Stimulated activated CD4-positive, alpha-beta T cell treated with anti-CD3 and anti-CD28 coated beads, TNF-alpha, amount 100 ng/mL, for 24 hours (primary cell): ENCODE measurements at places on chromosomes 3 and 15.

DNA sequence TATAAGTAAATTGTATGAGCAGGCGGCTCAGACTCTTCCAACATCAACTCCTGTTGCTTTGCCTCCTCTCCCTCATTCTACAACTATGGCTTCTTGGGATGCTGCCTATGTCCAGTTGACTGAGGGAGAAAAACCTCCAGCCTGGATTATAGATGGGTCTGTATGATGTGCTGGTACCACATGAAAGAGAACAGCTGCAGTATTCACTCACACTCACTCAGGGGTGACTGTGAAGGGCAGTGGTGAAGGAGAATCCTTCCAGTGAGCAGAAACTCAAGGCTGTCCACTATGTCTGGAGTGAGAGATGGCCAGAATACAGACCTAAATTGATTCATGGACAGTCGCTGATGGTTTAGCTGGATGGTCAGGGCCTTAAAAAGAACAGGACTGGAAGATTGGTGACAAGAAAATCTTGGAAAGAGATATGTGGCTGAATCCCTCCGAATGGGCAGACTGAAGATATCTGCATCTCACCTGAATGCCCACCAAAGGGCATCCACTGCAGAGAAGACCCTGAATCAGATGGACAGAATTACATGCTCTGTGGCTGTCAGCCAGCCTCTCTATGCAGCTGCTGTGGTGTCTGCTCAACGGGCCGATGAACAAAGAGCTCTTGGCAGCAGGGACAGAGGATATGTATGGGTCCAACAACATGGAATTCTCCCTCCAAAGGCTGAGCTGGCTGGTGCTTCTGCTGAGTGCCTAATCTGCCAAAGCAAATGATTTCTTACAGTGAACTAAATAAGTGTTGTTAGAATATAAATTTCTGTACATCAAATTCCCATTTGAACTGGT, 1.9 kb upstream of the BCL2L10 start:
- no peak for DNase-seq

GRCh38 chr3:115691964-115692363, 68.7 kb downstream of the GAP43 start:
- DNase-seq, result no peak

DNA sequence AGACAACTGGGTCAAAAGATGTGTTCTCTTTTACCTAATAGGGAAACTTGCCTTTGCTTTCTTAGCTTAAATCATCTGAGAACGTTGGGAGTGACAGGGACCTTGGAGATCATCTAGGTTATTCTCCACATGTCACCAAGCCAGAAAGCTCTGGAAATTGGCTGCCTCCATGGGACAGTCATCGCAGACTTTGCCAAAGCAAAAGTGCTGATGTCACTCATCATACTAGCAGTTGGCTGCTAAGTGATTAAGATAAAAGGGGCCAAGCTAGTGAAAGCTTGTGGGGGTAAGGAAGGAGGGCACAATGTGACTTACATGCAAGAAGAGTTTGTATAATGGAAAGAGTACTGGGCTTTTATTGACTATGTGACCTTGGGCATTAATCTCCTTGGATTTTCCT, 198.0 kb upstream of the PFN2 start:
- no peak for DNase-seq

- no peak for DNase-seq
Measured at GRCh38 chr3:125078951-125079674, 23.3 kb upstream of the HEG1 start.

DNA sequence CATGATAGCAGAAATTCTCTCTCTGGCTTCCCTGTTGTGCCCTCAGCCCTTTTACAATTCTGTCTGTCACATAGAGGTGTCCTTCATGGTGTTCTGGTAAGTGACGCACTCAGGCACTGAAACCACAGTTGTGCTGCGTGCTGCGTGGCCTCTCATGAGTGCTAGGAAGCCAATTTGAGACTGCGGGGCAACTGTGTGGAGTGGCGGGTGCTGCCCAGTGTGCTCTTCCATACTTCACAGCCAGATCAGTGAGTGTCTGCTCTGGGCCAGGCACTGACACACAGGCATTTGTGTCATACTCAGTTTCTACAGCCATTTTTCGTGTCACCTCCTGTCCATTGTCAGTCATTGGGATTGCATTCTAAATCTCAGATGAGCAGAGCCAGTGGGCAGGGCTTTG, 133.1 kb upstream of the PLXNA1 start:
- DNase-seq, result no peak

DNA sequence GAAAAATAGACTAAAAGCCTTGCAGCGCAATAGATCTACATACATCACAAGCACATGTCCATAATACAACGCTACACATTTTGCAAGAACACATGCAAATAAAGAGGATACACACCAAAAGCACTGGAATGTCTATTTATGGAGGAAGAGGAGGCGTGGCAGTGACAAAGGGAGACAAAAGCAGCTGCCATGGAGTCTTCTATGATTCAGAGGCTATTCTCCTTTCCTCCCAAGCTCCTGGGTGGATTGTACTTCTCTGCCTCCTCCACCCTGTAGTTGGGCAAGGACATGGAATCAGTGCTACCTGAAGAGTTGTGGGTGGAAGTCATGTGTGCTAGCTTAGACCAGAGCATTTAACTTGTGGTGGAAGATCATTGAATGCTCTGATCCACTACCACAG, 57.9 kb upstream of the ABHD2 start:
- no peak for DNase-seq

DNA sequence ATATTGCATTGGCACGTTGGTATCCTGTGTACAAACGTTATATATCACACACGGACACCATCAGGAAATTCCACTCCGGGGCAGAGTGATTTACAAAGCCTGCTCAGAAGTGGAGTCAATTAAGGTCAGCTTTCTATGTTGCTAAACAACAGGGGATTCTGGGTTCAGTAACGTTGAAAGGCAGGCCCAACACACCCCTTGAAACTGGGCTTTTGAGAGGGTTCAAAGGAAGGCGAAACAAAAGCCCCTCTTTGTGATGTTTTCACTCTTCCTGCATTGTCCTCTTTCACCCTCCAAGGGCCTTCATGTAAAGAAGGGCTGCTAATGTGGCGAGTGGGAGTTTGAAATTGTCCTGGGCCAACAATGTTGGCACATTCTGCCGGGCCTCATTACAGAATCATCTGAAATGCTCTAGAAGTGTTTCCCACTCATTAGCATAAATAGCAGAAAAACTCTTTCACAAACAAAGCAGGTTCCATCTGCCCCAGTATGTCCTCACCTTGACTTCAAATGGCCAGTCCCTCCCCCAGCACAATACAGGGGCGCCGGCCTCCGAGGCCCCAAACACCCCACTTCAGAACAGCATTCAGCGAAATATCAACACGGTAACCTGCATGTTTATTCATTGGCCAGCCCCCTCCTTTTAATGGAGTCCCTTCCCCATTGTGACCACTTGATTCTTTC, 76.4 kb downstream of the HES1 start:
- no peak for DNase-seq

DNA sequence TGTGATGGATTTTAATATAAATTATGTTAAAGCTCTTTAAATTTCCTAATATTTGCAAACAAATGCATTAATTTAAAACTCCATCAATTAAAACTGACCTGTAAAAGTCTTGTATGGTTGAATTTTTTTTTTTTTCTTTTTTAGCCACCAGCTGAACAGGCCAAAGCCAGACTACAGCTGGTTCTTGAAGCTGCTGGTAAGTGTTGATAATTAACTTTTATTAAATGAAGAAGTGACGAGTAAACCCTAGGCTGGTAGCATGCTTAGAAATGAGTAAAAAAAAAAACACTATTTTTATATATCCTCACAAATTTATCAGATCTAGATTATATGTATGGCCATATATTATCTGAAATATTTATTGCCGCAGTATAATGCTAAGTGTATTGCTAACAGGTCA, 216.3 kb upstream of the MLF1 start:
- DNase-seq, result no peak

GRCh38 chr3:22671848-22672247, 531.3 kb upstream of the UBE2E2 start:
- no peak for DNase-seq

DNA sequence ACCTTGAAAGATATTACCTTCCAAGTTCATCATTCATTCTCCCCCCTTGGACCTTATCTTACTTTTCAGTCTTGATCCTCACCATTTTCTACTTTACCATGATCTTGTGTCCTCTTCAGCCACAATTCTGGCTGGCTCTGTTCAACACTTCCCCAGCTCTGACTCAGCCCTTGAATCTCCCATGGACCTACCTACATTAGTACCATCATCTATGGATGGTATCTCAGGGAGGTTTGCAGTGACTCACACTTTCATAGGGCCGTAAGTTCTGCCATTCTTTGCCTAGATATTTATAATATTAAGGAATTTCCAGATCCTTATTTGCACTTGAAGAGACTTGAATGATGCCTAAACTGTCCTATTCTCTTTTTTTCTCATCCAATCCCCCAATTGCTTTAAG, 213.7 kb upstream of the RORA start:
- DNase-seq, result no peak

GRCh38 chr15:57273402-57273801, 102.9 kb upstream of the CGNL1 start:
- DNase-seq, result no peak

- no peak for DNase-seq
Measured at GRCh38 chr3:24401811-24402185, 92.9 kb downstream of the THRB start.

GRCh38 chr3:140917772-140918171, 23.9 kb upstream of the SLC25A36 start:
- no peak for DNase-seq

DNA sequence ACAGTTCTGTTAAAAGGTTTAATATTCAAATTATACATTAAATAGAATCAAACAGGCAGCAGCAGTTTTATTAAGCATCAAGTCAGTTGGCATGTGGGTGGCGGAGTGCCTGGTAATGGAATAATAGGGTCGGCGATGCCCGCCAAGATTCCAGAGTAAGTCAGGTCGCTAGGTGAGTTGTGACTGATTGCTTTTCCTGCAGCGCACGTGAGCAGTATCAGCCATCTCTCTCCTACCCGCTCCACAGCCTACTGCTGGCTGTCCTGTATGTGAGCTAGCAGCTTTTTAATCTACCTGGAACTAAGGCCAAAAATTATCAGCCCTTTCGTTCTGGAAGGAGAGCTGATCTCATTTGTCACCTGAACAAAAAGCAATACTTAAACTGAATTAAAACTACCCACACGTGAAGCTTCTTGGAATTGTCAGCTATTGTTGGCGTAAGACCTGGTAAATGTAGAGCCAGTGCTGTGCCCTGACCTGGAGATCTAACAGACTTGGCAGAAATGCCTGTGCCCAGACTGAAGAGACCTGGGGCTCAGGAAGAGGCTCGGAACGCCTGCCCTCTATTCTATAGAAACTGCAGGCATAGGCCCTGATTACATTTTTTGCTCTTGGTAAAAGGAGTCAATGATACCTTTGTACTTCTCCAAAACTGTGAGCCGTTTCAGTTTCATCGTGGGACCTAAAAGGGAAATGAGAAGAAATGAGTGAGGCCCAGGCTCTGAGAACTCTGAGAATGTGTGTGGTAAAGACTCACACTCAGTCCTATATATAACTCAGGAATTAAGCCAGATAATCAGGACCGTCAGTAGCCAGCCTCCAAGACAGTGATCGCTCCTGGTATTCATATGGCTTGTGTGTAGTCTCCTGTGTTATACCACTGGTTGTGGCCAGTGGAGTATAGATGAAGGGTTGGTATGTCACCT, 21.9 kb downstream of the IDH3A start:
- DNase-seq, result no peak

DNA sequence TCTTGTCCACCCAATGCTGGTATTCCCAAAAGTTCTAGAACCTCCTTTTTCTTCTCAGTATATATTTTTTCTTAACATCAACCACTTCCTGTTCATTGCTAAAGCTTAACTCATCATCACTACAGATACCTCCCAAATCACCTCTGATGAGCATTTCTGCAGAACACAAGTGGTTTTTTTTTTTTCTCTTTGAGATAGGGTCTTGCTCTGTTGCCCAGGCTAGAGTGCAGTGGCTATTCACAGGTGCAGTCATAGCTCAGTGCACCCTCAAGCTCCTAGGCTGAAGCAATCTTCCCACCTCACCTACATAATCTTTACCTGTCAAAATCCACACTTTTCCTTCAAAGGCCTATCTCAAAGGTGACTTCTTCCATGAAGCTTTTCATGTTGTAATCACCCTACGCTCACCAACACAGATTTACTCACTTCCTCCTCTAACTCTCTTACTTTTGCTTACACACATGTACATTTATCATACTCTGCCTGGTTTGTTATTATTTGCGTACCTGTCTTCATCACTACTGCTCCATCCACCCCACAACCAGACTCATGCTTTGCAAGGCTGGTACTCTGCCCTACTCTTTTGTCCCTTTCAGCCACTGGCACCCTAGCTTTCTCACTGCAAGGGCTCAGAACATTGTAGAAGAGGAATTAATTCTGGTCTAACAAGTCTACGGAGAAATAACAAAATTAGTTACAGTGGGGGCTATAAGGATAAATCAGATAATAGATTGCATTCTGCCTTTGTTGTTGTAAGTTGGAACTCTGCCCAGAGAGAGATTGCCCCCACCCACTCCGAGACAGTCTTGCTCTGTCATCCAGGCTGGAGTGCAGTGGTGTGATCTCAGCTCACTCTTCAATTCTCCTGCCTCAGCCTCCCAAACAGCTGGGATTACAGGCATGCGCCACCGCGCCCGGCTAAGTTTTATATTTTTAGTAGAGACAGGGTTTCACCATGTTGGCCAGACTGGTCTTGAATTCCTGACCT, 27.5 kb downstream of the HERC1 start:
- no peak for DNase-seq

DNA sequence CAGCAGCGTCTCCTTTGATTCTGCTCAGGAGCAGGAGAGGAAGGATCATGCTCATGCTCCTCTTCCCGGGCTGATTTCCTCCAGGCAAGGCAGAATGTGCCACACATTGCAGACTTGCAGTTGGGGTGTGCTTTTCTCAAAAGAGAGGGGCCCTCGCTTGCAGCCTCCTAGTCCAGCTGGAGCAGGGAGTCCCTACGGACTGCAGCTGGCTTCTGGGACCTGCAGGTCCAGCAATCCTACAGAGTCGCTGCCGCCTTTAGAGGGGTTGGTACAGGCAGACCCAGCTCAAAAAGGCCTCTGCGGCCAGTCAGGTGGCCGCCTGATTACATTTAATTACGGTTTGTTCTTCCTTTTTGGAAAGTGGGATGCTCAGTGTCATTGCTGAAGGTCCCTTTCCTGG, 173.9 kb downstream of the NSMCE3 start:
- no peak for DNase-seq

- DNase-seq, result no peak
Measured at GRCh38 chr3:132245552-132246142, 71.6 kb upstream of the ACP3 start.

- no peak for DNase-seq
Measured at GRCh38 chr3:7754653-7755441, 746.8 kb upstream of the LMCD1 start.

GRCh38 chr3:119315600-119316312, 21.6 kb downstream of the ARHGAP31 start:
- no peak for DNase-seq

DNA sequence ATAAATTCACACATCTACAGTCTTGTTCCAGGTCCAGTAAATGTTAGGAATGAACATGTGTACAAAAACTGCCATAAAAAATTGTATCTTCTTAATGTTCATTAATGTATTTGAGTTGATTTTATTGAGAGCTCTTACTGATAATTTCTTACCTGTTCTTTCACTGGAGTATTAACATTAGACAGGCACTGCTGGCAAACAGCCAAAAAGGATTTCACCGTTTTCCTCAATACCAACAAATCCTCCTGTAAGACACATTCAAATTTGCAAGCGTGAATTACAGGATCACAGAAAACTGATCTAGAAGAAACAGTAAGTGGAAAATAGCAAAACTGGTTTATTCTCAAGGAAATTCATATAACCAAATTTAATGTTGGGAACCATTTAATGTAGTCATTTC, 127.4 kb downstream of the PCCB start:
- DNase-seq, result no peak

- DNase-seq, result no peak
Measured at GRCh38 chr3:105938101-105938500, 69.3 kb upstream of the CBLB start.

GRCh38 chr3:101320475-101320874, at the start of gene IMPG2:
Gene IMPG2, minus strand, starts transcription at chr3:101320575. Its CDS starts 203 bp downstream, at chr3:101320372.
- DNase-seq, result no peak
